ENCODE measurements at places on chromosomes 4 and X. TPM values are rescaled to one million over a fixed set of nuclear protein-coding genes. Genes with fewer than 3 reads are reported as not detected.

Gene IBSP
- not detected for total RNA-seq

Gene PDZD4
- total RNA-seq = 16.8 TPM

Gene IL15
- 1.2 TPM for total RNA-seq

- no peak overlapping the region for H3K27ac ChIP-seq
- no peak for DNase-seq
- no peak overlapping the region for H3K4me3 ChIP-seq
- no peaks in the 10 kb centered on the region for H3K36me3 ChIP-seq
- no peaks in the 10 kb centered on the region for H3K4me1 ChIP-seq
Observed at GRCh38 chrX:23773601-23774175, 9.3 kb upstream of the SAT1 start.

GRCh38 chr4:179095585-179096221 is 1653.5 kb upstream of the AGA start:
- H3K27ac ChIP-seq = no peak overlapping the region
- no peak for DNase-seq
- H3K36me3 ChIP-seq = no peaks in the 10 kb centered on the region
- H3K4me3 ChIP-seq = no peak overlapping the region

DNA sequence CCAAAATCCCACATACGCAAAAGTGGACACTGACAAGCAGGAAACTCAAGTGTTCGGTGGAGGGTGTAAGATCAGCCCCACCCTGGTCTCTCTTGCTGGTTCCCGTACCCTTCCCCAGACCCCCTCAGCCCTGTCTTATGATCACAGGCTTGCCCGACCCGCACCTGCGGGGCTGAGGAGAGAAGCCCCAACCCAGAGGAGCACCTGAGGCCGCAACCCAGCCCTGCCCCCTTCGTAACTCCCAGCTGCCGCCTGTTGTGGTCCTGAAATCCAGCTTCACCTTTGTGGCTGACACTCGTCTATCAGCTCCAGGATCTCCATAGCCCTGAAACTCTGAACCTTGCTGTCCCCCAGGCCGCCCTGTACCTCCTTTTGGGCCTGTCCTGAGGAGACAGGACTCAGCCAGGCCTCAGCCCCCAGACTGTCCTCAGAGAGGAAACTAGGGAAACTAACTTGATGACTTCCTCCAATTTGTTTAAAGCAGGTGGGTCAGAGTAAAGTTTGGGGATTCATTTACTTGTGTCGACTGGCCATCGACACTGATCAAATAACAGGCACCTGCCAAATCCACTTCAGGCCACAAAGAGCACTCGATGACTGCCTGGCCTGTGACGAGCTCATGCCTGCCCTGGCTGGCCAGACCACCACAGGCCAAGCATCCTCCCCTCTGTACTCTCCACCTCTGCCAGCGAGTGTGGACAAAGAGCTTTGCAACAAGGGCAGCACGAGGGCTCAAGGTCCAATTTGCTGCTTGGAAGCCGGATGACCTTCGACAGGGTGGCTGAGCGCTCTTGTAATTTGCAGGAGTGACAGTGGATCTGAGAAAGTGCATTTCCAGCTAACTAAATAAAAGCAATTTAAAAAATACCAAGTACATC is 19.3 kb downstream of the DCTD start:
- H3K27me3 ChIP-seq = no peaks in the 10 kb centered on the region
- H3K4me1 ChIP-seq = no peaks in the 10 kb centered on the region
- no peaks in the 10 kb centered on the region for H3K36me3 ChIP-seq
- H3K27ac ChIP-seq = no peak overlapping the region

DNA sequence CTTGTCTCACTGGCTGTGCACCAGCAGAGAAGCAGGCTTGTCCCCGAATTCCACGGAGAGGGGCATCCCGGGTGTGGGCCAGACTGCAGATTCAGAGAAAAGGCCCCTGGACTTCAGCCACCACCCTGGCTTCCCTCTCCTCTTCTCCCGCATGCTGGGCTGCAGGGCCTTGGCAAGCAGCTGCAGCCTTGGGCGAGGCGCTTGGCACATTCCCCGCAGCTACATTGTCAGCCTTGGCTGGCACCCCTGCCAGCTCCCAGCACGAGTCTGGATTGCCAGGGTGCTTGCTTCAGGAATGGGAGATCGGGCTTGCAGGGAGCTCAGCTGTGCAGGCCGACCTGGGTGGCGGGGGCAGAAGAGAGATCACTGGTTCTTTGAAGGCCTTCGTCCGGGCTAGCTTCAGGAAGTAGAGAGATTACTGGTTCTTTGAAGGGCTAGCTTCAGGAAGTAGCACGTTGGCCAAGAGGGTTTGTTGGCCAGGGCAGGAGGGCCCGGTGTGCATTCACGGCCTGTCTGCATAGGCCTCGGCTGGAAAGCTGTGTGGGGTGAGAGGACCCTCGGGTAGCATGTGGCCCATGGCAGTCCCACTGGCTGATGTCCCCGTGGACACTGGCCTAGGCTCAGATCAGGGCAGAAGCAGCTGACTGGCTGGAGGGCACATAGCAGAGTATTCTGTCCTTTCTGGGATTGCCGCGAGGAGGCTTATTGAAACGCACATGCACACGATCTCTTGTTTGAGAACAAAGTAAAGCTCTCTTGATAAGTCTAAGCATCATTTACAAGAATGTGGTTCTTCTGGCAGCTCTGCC is 2.7 kb downstream of the ABCD1 start:
- DNase-seq = peak; percentile 60
- H3K36me3 ChIP-seq = no peaks in the 10 kb centered on the region
- no peaks in the 10 kb centered on the region for H3K27me3 ChIP-seq
- peak overlapping the region; percentile 55 for H3K27ac ChIP-seq
- no peaks in the 10 kb centered on the region for H3K4me1 ChIP-seq

DNA sequence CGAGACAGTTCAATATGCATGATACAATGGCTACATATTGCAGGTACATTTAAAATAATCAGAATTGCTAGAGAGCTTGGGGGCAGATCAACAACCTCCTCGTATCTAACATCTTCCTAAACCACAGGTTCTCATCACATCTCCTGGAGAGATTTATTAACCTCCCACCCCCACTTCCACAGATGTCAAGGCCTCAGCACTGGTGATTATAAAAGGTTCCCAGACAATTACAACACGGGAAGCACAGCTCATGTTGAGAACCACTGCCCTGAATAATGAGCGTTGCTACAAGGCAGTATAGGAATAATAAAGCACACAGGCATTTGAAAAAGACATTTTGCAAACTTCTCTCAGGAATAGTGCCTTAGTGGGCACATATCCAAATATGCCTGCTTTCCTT is 42.8 kb downstream of the ELOVL6 start:
- no peaks in the 10 kb centered on the region for H3K36me3 ChIP-seq
- H3K4me1 ChIP-seq = no peaks in the 10 kb centered on the region
- no peaks in the 10 kb centered on the region for H3K27me3 ChIP-seq
- H3K4me3 ChIP-seq = no peak overlapping the region
- H3K27ac ChIP-seq = no peak overlapping the region

- H3K27ac ChIP-seq = no peak overlapping the region
- H3K36me3 ChIP-seq = no peaks in the 10 kb centered on the region
- no peaks in the 10 kb centered on the region for H3K4me1 ChIP-seq
- no peak for DNase-seq
Observed at GRCh38 chrX:124726292-124726691, 379.9 kb downstream of the SH2D1A start.

GRCh38 chr4:119597377-119597776 is 31.2 kb downstream of the PDE5A start:
- no peaks in the 10 kb centered on the region for H3K27me3 ChIP-seq
- no peak overlapping the region for H3K4me3 ChIP-seq
- no peak overlapping the region for H3K27ac ChIP-seq
- no peaks in the 10 kb centered on the region for H3K36me3 ChIP-seq

DNA sequence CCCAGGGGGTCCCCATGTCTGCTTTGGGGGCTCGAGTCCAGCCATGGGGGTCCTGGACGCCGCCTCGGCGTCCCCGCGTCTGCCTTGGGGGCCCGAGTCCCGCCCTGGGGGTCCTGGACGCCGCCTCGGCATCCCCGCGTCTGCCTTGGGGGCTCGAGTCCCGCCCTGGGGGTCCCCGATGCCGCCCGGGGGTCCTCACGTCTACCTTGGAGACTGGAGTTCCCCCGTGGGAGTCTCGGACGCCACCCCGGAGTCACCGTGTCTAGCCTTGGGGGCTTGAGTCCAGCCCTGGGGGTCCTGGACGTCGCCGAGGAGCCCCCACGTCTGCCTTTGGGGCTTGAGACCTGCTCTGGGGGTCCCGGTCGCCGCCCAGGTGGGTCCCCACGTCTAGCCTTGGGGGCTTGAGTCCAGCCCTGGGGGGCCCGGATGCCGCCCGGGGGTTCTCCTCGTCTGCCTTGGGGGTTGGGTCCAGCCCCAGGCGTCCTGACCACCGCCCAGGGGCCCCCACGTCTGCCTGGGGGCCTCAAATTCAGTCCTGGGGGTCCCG is 1.1 kb upstream of the GTPBP6 start:
- peak overlapping the region; percentile 96 for H3K4me3 ChIP-seq
- H3K36me3 ChIP-seq = no peaks in the 10 kb centered on the region
- H3K27ac ChIP-seq = peak overlapping the region; percentile 82
- H3K27me3 ChIP-seq = no peaks in the 10 kb centered on the region

DNA sequence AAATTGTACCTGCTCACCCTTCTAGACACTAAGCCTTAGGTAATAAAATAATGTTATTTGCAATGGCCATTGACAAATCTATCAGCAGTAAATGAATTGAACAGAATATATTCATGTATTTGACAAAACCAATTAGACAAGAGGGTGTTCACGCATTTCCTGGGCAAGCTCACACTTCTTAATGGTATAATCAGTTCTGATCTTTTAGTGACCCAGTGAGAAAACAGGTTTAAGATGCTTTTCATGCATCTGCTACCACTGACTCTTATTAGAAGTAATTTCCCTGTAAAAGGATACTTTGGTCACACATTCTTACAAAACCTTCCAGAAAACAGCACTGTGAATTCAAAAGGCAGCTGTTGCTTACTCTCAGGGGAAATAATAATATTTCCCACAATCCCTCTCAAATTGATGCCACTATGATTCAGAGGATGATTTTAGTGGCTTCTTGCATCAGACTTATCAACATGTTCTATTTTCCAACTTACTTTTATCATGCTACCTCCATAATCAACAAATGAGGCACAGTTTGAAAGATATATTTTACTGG is 313.9 kb upstream of the NWD2 start:
- no peaks in the 10 kb centered on the region for H3K4me1 ChIP-seq
- no peak for DNase-seq
- H3K27me3 ChIP-seq = no peaks in the 10 kb centered on the region

- DNase-seq = no peak
- no peaks in the 10 kb centered on the region for H3K27me3 ChIP-seq
- H3K27ac ChIP-seq = no peak overlapping the region
- H3K4me3 ChIP-seq = no peak overlapping the region
- no peaks in the 10 kb centered on the region for H3K4me1 ChIP-seq
- H3K36me3 ChIP-seq = no peaks in the 10 kb centered on the region
Observed at GRCh38 chrX:111354496-111354895, 57.5 kb downstream of the DCX start.

DNA sequence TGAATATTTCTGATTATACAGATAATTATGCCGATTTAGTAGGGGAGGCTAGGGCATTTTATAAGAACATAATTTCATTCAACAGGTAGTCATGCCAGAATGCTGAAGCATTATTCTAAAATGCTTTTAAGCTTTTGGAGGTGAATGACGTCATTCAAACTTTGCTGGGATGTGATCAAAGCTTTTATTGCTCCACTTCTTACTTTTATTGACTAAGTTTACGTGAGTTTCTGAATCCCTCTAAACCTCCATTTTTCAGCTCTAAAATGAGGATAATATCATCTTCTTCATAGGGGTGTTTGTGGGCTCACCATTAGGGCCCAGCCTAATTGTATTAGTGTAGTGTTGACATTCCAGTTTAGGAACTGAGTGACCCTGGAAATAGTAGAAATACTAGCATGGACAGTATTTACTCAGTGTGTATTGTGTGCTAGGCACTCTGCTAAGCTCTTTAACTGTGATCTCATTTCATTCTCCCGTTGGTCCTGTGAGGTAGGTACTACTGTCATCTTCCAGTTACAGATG is 3.0 kb downstream of the WWC2 start:
- peaks cover 2% of the 10 kb centered on the region for H3K4me1 ChIP-seq
- no peak for DNase-seq
- no peak overlapping the region for H3K4me3 ChIP-seq
- no peaks in the 10 kb centered on the region for H3K36me3 ChIP-seq
- H3K27ac ChIP-seq = no peak overlapping the region
- no peaks in the 10 kb centered on the region for H3K27me3 ChIP-seq

Measured in prostate gland (tissue), 2 donors.